NCI-H526 treated with DMSO at 0.1 percent for 48 hours (cell line): ENCODE measurements at places on chromosomes 6 and 20.

DNA sequence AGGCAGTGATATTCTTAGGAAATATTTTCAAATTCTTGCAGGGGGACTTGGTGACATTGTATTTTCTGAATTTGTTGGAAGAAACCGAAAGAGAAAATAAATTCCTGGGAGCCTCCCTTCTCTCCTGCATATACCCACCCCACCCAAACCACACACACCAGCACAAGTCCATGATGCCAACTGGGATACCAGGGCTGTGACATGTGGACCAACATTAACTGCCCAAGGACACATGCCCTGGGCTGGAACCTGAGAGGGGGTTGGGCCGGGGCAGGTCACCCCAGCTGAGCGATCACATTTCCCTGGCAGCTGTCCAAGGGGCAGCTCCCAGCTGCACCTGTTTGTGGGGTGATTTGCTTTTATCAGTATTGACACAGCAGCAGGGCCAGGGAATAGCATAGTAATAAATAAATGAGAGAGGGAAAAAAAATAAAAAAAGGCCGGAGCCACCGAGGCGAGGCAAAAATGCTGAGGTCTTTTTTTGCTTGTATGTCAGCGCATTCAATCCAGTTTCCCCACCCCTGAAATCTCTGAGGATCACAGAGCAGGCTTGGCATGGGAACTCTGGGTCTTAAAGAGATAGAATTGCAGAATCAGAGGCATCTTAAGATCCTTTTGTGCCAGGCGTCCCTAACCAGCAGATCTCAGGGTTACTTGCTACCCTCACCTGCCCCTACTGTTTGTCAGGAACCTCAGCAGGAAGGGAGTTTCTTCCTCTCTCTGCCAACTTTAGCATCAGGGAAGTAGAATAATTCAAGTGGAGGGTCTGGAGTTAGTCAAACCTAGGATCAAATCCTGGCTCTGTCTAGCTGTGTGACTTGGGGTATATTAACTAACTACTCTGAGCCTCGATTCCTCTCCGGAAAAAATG lies 66.5 kb upstream of the PIM1 start:
- peak; percentile 78 for DNase-seq

DNA sequence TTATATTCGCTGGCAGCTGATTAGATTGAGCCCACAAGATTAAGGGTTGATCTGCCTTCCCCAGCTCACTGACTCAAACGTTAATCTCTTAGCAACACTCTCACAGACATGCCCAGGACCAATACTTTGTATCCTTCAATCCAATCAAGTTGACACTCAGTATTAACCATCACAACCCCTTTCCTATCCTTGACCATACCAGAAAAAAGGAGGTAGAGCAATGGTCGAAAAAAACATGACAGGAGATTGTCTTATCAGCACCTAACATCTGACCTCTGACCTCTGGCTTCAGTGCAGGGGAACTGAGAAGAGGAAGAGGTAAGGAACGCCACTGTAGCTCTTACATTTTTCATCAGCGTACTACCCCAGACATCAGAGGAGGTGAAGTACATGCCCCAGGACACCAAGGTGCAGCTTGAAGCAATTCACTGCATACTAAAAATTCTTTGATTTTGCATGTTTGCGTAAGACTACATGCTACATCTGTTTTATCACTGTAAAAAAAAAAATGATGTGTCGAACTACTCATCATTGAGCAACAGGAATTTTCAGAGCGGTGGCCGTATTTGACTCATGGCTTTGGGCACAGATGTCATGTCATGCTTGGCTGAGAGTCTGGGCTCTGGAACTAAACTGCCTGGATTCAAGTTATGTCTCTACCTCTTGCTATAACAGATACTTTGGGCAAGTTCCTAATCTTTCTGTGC lies 188.0 kb upstream of the TAB2 start:
- no peak for DNase-seq

DNA sequence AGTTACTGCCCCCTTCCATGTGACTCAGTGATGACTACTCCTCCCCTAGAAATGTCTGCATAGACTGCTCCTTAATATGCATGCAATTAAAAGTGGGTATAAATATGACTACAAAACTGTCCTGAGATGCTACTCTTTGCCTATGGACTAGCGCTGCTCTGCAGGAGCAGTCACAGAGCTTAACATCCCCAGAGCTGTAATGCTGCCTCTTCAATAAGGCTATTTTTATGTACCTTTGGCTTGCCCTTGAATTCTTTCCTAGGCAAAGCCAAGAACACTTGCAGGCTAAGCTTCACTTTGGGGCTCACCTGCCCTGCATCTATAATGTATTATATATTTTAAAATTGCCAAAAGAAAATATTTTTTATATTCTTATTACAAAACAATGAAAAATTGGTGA lies 299.1 kb downstream of the CLVS2 start:
- DNase-seq, result no peak

DNA sequence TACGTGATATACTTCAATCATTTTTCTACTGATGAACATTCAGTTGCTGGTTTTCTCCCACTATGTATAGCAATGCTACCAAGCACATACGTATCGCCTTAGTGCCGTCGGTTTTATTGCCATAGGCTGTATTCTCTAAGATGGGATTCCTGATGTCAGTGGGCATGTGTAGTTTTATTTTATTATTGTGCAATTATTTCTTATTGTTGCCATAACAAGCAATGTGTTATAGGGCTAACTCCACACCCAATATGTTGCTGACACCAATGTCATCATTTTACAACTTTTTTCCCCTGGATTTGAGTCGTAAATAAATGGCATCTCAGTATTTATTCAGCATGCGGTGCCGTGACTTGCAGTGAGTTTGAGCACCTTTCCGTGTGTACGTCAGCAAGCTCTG lies 10.8 kb upstream of the DACT2 start:
- DNase-seq, result no peak

DNA sequence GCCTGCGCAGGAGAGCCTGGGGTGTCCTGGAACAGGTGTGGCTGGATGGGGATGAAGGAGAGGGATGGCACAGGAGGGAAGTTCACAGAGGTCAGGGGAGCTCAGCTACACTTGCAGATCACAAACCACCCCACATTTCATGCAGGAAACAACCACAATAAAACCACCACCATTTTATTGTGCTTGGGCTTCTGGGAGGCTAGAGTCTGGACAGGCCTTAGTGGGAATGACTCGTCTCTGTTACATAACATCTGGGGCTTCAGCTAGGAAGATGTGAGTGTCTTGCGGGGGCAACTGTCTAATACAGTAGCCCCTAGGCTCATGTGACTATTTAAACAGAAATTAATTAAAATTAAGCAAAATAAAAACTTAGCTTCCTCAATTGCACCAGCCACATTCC lies 33.4 kb downstream of the SNX5 start:
- no peak for DNase-seq

DNA sequence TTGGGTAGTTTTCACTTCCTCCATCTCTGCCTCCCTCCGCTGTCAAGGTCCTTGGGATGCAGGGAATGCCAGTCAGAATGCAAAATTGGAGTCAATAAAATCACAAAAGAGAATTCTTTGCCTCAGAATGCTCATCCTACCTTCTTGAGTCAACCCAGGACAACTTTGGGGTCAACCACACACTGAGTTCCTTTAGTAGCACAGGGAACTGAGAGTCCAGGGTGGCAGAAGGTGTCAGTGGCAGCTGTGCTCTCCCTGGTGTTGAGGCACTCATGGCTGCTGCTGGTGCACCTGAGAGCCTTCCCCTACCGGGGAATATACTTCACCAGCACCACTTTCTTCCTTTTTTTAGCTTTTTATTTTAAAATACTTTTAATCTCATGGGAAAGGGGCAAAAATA lies 829 bp upstream of the NOTCH4 start:
- no peak for DNase-seq

DNA sequence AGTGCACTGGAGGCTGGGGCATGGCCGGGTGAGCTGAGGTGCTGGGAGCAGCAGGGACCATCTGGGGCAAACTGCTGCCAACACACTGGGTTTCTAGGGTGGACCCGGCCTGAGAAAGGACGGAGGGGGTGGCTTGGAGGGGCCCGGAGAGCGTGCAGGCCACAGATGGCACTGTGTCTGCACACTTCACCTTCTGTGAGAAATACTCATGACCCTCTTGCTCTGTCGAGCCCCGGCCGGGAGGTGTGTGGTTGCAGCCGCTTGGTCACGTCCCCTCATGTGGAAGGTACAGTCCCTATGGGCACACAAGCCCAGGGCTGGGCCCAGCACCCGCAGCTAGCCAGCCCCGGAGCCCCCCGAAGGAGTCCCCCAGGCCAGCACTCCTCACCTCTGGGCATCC lies 59.7 kb downstream of the RBM38 start:
- no peak for DNase-seq

GRCh38 chr6:53436526-53437303 lies 88.0 kb upstream of the ELOVL5 start:
- DNase-seq, result no peak

- DNase-seq, result no peak
Observed at GRCh38 chr6:6470123-6470522, 118.4 kb upstream of the LY86 start.

- DNase-seq, result no peak
Observed at GRCh38 chr6:123801067-123801466, 2.6 kb upstream of the NKAIN2 start.

DNA sequence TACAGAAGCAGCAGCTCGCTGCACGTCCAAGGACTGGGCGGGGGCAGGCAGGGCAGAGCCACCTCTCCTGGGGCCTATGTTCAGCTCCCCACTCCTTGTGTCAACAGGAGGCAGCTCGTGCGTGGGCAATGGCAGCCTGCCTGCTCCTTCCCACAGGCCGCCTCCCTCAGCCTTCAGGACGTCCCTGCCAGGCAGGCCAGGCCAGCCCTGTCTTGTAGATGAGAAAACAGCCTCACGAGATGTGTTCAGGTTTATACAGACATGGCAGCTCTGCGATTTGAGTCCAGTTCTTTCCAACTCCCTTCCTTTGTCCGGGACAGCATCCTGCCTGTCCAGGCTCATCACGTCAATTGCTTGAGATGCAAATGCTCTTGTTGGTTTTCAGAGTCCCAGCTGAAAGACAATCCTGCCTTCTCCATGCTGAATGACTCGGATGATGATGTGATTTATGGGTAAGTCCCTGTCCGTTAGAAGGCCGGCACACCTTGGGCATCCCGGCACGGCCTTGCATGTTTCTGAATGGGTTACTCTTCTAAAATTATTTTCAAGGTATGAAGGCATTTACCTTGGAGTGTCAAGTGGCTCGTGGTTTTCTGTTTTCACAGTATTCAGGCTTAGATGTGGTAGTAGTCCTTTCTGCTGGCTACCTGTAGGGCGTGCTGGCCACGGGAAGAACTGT lies 13.5 kb downstream of the DYNLT1 start:
- no peak for DNase-seq

DNA sequence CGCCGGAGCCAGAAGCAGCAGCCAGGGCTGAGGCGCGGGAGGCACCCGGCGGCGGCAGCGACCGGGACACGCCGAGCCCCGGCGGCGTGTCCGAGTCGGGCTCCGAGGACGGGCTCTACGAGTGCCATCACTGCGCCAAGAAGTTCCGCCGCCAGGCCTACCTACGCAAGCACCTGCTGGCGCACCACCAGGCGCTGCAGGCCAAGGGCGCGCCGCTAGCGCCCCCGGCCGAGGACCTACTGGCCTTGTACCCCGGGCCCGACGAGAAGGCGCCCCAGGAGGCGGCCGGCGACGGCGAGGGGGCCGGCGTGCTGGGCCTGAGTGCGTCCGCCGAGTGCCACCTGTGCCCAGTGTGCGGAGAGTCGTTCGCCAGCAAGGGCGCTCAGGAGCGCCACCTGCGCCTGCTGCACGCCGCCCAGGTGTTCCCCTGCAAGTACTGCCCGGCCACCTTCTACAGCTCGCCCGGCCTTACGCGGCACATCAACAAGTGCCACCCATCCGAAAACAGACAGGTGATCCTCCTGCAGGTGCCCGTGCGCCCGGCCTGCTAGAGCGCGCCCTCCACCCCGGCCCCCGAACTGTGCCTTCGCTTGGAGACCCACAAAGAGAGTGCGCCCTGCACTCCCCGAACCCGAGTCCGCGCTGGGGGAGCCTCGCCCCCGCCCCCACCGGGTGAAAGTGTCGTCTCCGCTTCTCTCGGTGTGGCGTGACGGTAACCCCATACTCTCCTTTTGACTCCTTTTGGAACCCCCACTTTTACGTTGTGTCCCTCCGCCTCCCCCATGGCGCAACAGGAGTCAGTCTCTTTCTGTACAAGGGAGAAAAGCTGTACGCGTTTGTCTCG lies 1.6 kb downstream of the INSM1 start:
- peak; percentile 80 for DNase-seq

GRCh38 chr6:8578006-8578405 lies 142.7 kb upstream of the SLC35B3 start:
- DNase-seq, result no peak

DNA sequence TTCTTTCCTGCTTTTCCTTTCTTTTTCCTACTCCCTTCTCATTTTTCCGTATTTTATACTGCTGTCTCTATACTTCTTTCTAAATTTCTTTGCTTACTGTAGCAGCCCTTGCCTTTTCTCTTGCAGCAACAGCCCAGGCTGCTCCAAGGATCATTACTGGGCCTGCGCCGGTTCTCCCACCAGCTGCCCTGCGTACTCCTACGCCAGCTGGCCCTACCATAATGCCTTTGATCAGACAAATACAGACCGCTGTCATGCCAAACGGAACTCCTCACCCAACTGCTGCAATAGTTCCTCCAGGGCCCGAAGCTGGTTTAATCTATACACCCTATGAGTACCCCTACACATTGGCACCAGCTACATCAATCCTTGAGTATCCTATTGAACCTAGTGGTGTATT lies 148.8 kb downstream of the QKI start:
- DNase-seq, result no peak

DNA sequence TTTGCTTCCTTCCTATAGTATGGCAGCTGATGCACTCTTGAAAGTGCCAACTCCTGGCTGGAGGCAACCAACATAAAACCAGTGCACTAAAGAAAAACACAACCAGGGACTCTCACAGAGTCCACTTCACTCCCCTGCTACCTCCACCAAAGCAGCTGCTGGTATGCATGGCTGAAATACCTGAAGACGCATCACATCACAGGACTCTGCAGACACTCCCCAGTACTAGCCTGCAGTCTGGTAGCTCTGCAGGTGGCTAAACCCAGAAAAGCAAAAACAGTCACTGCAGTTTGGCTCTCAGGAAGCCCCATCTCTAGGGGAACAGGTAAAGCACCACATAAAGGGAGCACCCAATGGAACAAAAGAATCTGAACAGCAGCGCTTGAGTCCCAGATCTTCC lies 473.0 kb upstream of the SPTLC3 start:
- no peak for DNase-seq

- DNase-seq, result peak; percentile 83
Observed at GRCh38 chr6:21132856-21133838, 460.4 kb upstream of the SOX4 start.
